Activated CD4-positive, alpha-beta T cell treated with anti-CD3 and anti-CD28 coated beads, Interleukin-2, amount 50 U/mL, for 16 hours (primary cell): ENCODE measurements at places on chromosomes 1 and 21.

- DNase-seq: no peak
Observed at GRCh38 chr1:2214541-2215241, 13.4 kb upstream of the SKI start.

DNA sequence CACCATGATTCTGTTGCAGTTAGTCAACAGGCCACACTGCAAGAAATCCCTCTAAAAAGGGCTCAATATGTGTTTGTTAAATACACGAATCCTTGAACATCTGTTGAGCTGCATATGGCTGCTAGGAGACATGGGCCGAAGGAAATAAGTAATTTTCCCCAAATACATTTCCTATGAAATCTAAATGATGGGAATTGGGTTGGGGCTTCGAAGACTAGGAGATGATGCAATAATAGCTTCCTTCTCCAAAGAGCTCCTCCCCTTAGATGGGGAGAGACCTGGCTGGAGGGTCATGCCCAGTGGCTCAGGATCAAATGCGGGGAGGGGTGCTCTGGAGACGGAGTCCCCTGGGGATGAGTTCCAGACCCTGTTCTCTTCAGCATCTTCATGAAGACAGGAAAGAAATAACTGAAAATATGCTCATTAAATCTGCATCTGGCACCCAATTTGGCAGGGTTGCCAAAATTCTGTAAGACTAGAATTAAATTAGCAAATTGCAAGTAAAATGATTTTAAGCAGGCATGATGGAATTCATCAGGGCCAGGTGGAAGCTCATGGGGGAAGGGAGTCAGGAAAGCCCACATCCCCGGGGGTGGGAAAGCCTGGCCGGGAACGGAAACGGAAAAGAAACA, 165.0 kb upstream of the EDN2 start:
- DNase-seq: no peak

DNA sequence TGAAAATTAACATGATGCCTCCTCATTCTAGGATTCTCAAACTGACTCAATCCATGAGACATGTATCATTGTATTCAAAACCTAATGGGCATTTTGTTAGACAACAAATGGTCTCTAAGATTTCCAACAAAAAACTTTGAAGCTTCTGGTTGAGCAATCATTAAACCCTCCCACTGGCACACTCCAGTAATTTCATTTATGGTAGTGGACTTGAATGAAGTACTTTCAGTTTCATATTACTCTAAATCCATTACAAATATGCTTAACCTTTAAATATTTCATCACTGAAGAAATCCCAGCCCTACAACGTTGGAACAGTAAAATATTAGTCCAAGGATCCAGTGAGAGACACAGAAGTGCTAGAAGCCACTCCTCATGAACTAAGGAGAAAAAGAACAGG, 43.5 kb downstream of the GBP6 start:
- DNase-seq: peak; percentile 6

GRCh38 chr1:66342707-66343106, 191.2 kb upstream of the SGIP1 start:
- DNase-seq: no peak

DNA sequence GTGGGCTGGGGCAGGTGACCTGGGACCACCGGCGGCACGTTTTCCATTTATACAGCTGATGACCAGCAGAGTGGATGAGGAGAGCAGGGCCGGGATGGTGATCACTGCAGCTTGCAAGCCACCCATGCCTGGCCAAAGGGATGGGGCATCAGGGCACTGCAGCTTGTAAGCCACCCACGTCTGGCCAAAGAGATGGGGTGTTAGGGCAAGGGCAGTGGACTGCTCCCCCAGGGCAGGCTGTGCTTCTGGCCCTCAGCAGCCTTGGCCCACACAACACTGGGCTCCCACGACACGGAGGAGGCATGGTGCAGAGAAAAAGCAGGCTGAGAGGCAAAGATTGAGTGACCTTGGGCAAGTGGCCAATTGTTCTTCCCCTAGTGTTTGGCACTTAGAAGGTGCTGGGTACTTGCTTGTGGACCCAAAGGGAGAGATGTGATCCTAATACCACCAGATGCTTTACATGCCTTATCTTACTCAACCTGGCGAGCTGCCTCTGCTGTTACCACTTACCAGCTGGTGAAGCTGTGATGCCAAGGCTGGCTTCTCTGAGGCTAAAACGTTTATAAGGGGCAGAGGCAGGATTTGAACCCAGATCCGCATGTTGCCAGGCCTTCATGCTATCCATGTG, 48.3 kb downstream of the TRIM62 start:
- DNase-seq: no peak

- peak; percentile 88 for DNase-seq
Observed at GRCh38 chr1:183590244-183591191, at the start of gene NCF2. TSS of gene NCF2 (minus strand) at chr1:183590459. CDS start at chr1:183590329, 130 bp downstream.

DNA sequence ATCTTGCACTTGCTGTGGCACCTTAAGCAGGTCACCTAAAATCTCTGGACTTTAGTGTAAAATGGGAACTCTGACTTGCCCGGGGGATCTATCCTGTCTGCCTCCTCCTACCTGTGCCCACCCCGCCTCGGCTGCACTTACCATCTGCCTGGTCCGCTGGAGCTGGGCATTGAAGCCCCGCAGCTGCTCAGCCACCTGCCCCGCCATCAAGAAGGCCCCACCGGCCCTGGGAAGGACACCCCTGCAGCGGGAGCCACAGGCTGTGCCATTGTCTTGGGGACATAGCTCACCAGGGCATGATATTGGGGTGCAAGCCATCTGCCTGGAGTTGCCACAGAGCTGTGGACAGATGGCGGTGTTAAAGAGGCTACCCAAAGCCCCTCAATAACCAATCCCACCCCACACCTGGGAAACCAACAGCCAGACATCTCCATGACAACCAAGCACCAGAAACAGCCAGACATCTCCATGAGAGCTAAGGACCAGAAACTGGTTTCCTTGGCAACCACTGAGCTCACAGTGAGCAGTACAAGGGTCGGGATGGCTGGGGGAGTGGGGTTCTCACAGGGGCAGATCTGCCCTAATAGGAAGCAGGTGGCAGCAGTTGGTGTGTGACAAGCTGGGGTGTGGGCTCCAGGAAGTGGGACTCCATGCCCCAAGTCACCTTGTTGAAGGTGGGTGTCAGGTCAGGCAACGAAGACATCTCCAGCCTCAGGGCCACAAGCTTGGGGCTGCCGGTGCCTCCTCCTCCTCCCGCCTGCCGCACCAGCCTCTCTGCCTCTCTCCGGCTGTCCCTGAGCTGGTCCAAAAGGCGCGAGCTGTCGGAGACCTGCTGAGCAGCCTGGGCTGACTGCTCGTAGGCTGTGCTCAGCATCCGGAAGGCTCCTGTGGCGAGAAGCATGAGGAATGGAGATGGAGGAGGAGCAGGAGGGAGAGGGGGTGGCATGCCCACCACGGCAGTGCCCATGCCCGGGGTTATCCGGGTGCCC, 29.1 kb downstream of the LAMB3 start:
- no peak for DNase-seq

- DNase-seq: no peak
Observed at GRCh38 chr1:23018661-23019093, 591 bp upstream of the KDM1A start.
